ENCODE measurements at places on chromosomes 4 and X.

DNA sequence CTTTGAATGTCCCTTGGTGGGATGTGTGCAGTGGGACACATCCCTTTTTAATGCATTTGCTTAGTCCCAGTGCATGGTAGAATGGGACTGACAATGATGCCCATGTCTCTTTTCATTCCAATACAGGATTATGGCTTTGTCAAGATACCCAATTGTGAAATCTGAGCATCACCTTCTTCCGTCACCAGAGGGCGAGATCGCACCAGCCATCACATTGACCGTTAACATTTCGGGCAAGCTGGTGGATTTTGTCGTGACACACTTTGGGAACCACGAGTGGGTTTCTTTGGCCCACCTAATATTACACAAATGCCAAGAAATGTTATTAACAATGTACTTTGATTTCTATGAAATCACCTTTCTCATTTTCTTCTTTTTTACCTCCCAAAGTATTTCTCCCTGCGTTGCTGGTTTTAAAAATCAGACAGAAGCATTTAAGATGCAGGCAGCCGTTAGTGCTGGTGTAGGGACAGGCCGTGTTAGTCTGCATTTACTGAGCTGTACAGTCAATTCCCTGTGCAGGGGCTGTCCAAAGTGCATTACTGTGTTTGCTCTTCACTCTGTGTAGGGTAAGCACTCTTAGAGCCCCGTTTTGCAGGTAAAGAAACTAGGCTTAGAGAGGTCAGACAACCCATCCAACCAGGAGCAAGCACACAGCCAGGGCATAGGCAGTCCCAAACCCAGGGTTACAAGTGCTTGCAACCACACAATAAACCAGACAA lies 46.5 kb downstream of the CWH43 start:
- DNase-seq = no peak

DNA sequence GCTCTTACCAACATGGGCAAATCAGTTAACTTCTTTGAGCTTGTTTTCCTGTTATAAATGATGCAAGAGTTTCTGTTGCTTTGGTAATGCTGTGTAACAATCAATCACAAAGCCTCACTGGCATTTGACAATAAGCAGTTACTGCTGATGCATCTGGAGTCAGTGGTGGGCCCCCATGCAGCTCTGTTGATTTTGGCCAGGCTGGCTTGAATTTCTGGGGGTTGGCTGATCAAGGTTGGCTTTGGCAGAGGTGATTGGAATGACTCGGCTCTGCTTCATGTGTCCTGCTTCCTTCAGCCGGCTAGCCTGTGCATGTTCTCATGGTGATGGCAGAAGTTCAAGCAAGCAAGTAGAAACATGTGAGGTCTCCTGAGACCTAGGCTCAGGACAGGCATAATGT lies 90.4 kb downstream of the PHEX start:
- no peak for DNase-seq

- peak; percentile 45 for DNase-seq
These were observed 585 bp upstream of the SEC24D start for GRCh38 chr4:118836301-118837120.

GRCh38 chr4:82865592-82865991 lies 25.4 kb downstream of the SEC31A start:
- no peak for DNase-seq

DNA sequence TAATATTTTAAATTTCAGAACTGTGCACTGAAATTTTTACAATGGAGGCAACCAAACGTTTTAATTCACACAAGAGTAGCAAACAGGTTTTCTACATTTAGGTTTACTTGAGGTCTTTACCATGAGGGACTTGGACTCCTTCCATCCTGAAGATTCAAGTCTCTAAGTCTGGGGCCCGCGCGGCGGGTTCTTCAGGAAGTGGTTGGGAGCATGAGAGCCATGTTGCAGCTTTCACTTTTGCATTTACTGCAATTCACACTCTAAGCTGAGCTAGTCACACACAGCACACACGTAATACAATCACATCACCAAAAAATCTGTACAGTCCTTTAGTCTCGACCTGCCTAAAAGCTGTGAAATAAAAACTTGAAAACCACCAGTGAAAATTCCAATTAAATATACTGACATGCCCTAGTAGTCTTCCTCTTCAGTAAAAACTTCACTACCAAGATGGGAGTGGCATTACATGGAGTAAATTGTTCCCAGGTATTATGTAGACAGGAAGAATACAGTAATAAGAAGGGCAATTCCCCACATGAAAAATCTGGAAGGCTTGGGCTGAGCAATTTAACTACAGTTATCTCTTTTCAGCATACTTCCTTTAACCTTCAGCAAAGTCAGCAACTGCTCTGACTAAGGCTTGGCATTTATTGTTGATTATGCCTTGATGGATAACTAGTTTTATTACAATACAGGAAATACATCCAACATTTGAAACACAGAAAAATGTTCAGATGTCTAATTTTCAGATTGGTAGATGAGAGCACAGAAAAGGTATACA lies 571.1 kb upstream of the DIPK2B start:
- no peak for DNase-seq

DNA sequence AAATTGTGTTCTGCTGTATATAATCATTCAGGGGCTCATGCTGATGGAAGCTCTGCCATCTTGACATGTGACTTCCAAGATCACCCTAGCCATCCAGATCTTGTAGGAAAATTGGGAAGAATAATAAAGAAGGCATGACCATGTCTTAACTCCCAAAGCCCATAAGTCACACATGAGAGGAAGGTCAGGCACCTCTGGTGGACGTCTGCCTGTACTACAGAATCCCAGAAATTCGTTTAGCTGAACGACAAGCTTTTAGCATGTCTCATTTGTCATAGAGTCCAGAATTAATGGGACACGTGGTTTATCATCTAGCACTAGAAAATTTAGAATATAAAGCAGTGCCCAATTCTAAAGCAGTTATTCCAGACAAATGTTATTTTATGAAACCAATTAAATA lies 212.7 kb downstream of the CENPC start:
- no peak for DNase-seq

All from renal pelvis (tissue), 12 donors.